ENCODE measurements at places on chromosomes 3 and 15.

GRCh38 chr3:100027321-100027720 is 87.0 kb downstream of the FILIP1L start:
- DNase-seq, result no peak

DNA sequence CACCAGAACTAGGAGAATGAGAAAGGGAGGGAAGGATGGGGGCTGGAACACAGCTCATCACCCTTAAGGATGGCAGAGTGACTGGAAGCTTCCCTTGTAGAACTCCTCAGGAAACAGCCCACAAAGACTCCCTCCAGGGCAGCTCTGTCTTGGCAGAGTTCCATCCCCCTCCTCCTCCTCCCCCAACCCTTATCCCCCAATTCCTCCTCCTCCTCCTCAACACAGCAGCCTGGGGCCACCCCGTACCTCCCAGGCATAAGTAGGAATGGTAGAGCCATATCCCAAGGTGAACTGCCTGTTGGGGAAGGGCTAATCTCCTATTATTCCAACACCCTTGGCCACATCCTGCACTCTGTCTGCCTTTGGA is 38.8 kb downstream of the ADCY5 start:
- DNase-seq, result no peak

GRCh38 chr3:110589341-110589740 is 482.3 kb upstream of the NECTIN3 start:
- no peak for DNase-seq

- DNase-seq, result no peak
These were observed 129.7 kb upstream of the SMAD3 start for GRCh38 chr15:66935688-66936087.

DNA sequence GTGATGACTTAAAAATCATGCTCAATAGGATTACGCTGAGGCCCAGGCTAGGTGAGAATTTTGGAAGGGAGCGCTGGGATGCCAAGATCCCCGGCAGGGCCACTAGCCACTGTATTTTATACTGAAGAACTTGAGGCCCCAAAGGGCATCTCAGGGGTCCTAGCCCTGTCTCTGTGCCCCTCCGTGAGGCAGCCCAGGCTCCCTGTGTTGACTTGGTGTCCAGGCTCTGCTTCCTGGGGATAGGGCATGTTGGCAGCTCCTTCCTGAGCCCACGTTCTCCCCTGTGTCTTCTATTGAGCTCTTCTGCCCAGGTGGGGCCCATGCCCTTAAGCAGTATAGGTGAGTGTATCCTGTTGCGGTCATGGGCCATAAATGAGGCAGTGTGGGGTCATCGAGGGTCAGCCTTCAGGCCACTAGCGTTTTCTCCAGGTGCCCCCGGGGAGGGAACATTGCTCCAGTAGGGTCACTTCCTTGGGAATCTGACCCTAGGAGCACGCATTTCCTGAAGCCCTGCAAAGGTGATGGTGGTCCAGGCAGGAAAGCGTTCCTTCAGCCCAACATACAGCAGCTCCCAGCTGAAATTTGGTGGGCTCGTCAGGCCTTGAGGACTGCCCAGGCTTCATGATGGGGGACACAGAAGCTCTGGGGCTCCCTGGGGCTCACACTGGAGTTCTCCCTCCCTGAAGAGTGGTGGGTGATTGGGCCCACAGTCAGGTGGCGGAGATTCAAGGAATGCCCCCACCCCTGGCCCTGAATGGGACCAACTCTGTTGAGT is 189.4 kb downstream of the UBE3A start:
- DNase-seq, result no peak

DNA sequence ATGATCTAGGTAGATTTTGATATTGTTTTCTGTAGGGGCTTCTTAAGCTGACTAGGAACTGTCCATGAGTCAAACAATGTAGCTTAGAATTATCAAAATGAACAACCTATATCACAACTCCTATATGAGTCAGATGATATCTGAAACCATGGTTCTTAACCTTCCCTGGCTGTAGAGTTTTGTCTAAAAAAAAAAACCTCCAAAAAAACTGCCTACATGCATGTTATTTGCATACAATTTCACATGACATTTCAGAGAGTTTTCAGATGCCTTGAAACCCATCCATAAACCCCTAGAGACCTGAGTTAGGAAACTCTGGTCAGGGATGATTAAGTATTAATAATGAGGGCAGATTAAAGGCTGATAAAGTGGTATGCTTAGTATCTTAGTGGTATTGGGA is 157.0 kb downstream of the CHST2 start:
- DNase-seq, result peak; percentile 20

DNA sequence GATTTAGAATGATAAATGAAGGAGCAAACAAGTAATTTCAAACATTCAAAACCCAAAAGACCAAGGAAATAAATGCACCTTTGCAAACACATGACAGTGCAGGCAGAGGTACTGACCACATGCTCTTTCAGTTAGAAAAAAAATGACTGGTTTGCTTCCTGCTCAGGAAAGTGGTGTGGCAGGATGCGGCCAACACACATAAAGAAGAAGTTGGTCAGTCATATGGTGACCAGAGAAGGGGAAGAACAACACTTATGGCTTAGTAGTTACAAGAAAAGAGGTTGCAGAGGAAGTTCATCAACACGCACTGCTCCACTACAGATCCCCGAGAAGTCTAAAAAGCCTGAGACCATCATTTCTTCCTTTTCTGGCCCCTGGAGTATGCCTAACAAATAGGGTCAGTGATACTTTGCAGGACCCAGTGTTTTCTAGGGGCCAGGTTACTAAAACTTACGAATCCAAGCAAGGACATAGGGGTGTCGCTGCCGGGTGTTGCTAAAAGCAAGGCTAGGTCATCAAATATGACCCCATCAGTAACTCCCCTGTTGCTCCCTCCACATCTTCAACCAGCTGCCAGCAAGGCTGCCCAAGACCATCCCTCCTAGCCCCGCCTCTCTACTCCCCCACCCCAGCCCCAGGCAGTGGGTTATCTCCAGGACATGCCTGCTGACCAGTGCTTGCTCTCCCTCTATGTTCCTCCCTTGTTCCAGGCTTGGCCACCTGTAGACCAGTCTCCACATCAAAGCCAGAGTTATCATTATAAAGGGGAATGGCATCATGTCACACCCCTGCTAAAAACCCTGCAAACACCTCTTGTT is 11.2 kb downstream of the ATP8B4 start:
- peak; percentile 65 for DNase-seq

GRCh38 chr3:118817748-118818165 is 216.9 kb downstream of the IGSF11 start:
- DNase-seq, result peak; percentile 49

- DNase-seq, result no peak
These were observed 69.2 kb downstream of the RORA start for GRCh38 chr15:61159901-61160300.

DNA sequence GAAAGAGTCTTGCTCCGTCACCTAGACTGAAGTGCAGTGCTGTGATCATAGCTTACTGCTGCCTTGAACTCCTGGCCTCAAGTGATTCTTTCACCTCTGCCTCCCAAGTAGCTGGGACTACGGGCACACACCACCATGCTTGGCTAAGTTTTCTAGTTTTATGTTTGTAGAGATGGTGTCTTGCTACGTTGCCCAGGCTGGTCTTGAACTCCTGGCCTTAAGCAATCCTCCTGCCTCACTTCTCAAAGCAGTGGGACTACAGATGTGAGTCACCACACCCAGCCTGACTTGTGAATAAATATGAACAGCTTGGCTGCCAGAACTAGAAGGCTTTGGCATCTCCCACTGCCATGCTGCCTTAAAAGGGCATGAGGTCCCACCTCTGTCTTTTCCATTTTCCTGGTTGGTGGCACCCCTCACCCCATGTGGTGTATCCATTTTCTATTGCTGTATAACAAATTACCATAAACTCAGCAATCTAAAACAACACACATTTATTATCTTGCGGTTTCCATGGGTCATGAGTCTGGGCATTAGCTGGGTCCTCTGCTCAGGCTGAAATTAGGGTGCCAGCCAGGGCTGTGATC is 44.3 kb downstream of the PTPRG start:
- no peak for DNase-seq

GRCh38 chr3:86563400-86563970 is 427.5 kb downstream of the VGLL3 start:
- peak; percentile 4 for DNase-seq

DNA sequence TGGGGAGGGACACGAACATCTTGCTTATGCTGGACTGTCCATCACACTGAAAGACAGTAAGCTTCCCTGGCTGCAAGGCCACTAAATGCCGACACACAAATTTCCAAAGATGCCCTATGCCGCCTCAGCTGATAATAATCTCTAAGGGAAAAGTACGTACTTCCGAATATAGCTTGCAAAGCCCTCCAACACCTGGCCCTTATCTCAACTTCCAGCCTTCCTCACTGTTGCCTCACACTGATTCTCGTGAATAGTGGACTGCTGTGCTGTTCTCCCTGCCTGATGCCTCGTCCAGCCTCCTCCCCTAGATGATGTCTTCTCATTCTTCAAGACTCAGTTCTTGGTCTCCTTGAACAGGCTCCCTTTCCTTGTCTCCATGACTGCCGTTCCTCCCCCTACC is 72.3 kb downstream of the CD47 start:
- DNase-seq, result no peak

GRCh38 chr3:50603261-50604109 is 8.1 kb downstream of the CISH start:
- DNase-seq, result no peak

DNA sequence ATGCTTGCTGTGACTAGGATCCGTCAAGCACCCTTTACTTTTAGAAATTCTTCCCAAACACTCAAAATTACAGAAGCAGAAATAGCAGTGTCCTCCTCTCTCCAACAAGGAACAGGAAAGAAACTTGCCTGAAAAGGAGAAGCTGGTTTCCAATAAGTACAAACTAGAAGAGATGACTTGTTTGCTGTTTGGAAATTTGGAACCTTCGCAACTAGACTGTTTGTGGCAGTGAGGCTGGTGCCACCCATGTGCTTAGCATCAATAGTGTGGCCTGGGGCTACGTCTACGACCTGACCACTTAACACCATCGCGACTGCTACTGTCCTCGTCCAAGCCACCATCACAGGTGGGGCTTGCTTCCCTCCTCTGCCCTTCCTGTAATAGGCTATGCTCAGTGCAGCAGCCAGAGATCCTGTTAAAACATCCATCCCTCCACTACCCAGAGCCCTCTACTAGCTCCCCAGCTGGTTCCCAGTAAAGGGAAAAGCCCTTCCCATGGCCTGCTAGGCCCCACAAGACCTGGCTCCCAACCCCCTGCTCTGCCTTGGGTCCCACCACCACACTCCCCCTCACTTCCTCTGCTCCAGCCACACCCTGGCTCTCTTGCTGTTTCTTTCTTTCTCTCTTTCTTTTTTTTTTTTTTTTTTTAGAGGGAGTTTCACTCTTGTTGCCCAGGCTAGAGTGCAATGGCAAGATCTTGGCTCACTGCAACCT is 52.6 kb upstream of the CCR2 start:
- no peak for DNase-seq

- DNase-seq, result no peak
These were observed 35.9 kb downstream of the ADCY5 start for GRCh38 chr3:123412811-123413604.

GRCh38 chr3:9173445-9173844 is 76.0 kb downstream of the SRGAP3 start:
- DNase-seq, result no peak

DNA sequence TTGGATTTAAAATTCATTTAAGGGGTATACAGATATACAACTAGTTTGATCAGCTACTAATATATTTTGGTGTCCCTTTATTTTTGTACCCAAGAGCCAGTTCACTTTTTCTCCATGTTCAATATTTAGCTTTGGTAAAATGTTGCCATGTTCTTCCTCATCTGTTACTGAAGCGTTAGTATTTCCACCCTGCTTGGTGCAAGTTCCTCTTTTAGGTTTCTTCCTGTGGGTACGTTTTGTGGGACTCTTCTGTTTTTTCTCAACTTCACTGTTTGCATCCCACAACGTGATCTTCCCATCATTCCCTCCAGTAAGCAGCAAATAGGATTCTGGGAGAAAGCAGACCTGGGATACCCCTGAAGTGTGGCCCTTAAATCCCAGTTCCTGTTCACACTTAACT is 14.1 kb downstream of the WDR53 start:
- DNase-seq, result no peak

DNA sequence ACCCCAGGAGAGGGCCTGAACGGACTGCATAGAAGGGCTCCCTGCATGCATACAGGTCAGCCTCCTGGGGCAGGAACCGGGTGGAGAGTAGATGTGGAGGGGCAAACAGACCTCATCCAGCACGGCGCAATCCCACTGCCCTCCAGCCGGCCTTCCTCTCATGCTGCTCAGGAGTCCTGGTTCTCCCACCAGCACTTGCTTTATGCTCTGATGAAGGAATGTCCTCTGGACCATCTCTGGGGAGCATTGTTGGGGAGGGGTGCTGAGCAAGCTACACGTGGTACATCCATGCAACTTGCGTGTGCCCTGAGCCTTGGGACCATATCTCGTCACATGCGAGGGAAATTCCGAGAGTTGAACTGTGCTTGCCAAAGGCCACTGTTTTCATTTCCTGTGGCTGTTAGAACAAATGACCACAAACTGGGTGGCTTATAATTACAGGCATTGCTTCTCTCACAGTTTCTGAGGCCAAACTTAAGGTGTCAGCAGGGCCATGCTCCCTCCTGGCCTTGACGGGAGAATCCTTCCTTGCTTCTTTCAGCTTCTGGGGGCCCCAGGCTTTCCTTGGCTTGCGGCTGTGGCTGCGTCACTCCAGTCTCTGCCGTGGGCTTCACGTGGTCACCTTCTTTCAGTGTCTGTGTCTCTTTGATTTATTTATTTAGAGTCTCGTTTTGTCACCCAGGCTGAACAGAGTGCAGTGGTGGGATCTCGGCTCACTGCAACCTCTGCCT is 12.2 kb downstream of the SELENOS start:
- DNase-seq, result peak; percentile 57

GRCh38 chr15:75007216-75007615 is 11.9 kb downstream of the SCAMP5 start:
- DNase-seq, result no peak

- no peak for DNase-seq
These were observed 48.7 kb upstream of the OCA2 start for GRCh38 chr15:28147801-28148200.

GRCh38 chr3:50274371-50275104 is 4.3 kb upstream of the LSMEM2 start:
- DNase-seq, result peak; percentile 84

DNA sequence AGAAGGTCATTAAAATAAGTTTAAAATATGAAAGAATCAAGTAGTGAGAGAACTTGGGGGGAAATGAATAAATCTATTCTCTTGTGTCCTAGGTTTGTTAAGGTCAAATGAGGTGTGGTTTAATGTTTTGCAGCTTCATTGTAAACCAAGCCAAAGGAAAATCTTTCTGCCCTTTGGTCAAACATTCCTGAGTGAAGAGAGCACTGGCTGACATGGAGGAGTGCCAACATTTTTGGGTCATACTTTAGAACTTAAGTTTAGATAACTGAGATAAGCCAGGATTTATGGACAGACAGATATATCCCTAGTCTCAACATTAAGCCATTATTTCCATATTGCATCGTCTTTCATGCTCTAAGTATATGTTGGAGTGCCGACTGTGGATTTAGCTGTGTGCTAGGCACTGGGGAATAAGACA is 66.4 kb downstream of the PTPRG start:
- no peak for DNase-seq

DNA sequence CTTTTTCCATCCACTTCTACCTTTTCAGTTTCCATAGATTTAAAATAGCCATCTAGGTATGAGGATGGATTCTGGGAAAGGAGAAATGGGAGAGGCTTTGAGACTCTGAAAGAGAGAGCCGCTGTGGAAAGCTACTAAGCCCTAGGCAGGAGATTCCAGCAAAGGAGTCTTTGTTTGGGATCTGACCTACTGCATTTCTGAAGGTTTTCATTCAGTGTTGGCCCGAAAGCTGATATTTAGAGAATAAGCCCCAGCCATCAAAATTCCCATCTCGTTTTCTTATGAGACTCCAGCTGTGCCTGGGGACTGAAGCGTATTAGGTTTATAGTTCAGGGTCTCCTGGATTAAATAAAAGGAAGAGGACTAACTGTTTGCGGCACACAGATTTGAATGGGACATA is 19.5 kb downstream of the LIPH start:
- no peak for DNase-seq
